Activated CD4-positive, alpha-beta T cell treated with anti-CD3 and anti-CD28 coated beads, Interleukin-2, Interleukin-6, amounts not matched to agents 100 ng/mL and 50 ng/mL, durations not matched to agents 16 hours and 8 hours (primary cell): ENCODE measurements at places on chromosomes 12 and 14.

GRCh38 chr14:25750436-25750835 lies 700.5 kb upstream of the STXBP6 start:
- DNase-seq, result no peak

- no peak for DNase-seq
These were observed 201.1 kb downstream of the PIK3C2G start for GRCh38 chr12:18462442-18462841.

- DNase-seq, result no peak
These were observed 19.3 kb downstream of the SLC35F4 start for GRCh38 chr14:57846596-57846995.

GRCh38 chr14:45123271-45123670 lies 11.0 kb downstream of the FKBP3 start:
- no peak for DNase-seq

- DNase-seq, result no peak
These were observed 25.2 kb downstream of the DAAM1 start for GRCh38 chr14:59213368-59214315.

- DNase-seq, result no peak
These were observed 606 bp downstream of the TNFAIP2 start for GRCh38 chr14:103123634-103124500.

GRCh38 chr14:24436355-24437019 lies 6.1 kb downstream of the SDR39U1 start:
- peak; percentile 71 for DNase-seq

DNA sequence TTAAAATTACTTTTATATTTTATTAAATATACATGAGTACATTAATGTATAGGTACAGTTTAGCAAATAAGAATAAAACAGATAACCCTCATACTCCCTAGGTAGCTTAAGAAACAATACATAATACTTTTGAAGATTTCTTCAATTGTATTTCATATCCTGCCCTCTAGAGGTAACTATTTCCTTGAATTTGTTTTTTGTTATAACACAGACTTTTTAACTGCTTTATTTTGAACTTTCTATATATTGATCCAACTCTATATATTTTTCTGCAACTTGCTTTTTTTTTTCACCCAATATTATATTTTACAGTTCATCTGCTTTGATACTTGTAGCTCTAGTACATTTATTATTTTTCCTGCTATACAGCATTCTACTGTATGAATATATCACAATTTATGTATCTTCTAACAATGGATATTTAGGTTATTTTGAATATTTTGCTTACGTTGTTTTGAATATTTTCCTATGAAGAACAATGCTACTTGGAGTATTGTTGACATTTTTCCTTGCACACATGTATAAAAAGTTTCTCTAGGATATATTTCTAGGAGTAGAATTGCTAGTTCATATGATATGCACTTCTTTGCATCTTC lies 72.8 kb upstream of the ABCD2 start:
- DNase-seq, result no peak

DNA sequence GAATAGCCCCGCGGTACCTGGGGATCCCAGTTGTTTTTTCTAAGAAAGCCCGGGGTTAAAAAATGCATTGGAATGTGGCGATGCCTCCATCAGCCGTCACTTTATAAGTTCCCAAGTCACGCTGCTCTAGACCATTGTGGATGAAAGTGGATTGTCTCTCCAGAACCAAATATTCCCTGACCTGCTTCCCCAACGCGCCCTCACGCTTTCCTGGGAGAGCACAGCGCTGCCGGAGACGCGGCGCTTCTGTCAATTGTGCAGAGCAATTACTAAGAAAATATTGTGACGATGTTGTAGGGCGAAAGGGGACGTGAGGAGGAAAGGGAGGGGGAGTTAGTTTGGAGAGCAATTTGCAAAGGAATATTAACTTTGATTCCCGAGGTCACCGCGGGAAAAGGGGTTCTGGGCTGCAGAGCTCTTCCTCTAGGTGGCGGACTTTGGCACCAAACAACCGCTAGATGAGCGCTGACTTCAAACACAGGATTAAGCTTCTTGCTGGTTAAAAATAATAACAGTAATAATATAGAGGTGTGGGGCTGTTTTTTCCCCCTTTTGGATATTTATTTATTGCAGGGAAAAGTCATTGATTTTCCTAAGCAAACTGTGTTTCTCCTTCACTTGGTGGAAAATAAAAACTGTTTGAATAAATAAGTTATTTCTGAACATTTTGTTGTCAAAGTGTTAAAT lies 9.6 kb upstream of the FOXG1 start:
- peak; percentile 22 for DNase-seq

GRCh38 chr12:88185988-88186387 lies 43.9 kb downstream of the TMTC3 start:
- no peak for DNase-seq

- no peak for DNase-seq
These were observed 228.5 kb downstream of the ATP23 start for GRCh38 chr12:58169826-58170225.

DNA sequence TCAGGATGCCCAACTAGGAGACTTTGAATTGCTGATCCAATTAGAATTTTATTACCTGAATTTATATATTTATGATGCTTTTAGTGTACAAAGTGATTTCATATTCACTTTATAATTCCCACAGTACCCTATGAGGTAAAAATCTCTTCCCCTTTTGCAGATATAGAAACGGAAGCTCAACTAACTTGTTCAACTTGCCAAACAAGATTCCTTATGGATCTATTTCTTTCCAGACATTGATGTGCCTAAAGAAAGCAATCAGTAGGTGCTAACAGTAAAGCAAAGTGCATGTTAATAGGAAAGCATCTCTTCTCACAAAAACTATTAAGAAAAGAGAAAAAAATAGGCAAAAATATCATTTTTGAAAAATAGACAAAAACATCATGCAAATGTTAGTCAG lies 65.9 kb upstream of the PPP1R12A start:
- DNase-seq, result no peak

- no peak for DNase-seq
These were observed 13.1 kb downstream of the ULK1 start for GRCh38 chr12:131907379-131908091.

- no peak for DNase-seq
These were observed 54.6 kb downstream of the TRAFD1 start for GRCh38 chr12:112179916-112180315.

DNA sequence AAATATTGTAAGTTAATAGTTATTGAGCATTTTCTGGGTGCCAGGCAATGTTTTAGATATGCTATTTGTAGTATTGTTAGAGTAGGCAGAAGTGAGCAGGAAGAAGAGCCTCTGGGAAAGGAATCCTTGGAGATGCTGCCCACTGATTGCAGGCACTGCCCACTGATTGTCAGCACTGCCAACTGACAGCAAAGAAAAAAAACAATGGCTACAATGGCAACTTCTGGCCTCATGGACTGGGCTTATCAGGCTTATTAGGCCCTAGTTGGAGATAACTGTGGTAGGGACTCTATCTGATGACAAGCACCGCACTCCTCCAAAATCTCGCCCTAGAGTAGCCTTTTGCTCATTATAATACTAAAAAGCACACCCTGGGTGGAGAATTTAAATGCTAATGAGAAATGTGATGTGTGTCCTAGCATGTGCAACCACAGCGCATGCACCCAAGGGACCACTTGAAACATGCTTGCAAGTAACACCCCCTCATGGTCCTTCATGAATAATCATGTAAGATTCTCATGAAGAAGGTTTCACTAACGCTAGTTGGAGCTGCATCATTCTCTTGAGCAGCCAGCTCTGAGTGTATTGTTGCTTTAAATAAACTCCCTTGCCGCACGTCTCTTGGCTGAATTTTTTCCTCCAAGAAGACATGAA lies 103.5 kb upstream of the PPP4R3A start:
- no peak for DNase-seq

- DNase-seq, result no peak
These were observed 24.0 kb downstream of the TMTC2 start for GRCh38 chr12:82710741-82711140.

GRCh38 chr12:66596199-66596598 lies 82.7 kb downstream of the GRIP1 start:
- DNase-seq, result no peak

- no peak for DNase-seq
These were observed 176.1 kb downstream of the DAD1 start for GRCh38 chr14:22412926-22413411.

DNA sequence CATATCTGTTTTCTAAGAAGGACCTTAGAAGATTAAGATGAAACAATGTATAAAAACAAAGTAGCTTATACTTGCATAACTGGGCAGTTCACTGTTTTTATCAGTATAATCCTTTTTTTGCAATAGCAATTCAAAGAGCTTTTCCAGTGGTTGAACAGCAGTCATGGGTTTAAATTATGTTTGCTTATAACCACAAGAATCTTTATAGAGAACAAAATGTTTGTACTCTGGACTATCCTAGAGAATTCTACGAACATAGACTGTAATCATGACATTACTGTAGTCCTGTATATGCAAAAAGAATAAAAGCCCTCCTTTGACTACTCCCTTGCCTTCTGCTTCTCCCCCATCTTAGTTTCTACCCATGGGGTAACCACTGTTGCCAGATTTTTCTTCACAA lies 5.7 kb downstream of the FAM177A1 start:
- no peak for DNase-seq

DNA sequence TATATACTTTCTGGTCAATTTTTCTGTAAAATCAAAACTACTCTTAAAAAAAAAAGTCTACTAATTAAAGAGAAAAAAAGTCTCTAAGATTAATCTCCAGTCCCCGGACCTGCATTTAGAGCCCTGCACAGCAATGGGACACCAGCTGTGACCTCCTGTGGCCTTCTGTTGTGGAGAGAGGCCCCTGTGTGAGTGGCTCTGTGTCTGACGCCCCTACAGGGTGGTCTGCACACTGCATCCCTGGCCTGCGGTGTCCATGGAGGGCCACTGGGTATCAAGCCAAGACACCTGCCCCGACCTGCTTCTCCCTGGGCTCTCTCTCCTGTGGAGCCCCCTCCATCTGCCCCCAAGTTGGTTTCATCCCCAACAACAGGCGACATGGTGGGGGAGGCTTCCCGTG lies 248.0 kb upstream of the DIO3 start:
- no peak for DNase-seq

DNA sequence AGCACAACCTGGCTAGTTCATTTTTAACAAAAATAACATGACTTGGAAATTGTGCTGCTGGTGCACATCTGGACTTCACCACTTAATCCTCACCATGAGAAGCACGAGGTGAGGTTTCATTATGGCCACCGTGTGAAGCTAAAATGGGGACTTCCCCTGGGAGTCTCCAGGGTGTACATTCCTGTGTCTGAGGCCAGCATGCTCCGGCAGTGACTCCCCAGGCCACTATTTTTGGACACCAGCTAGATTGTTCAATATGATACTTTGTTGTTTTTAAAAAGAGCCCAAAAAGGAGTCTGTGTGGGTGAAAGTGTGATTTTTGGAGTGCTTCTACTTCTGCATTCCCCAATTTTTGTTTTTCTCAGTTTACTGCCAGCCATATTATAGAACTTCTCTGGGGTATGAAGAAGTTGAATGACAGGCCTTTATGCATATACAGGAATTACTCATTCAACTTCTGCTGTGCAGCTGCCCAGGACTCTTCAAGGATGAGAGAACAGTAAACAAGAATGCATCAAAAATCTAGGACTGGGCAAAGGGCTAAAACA lies 16.9 kb upstream of the AICDA start:
- DNase-seq, result no peak

DNA sequence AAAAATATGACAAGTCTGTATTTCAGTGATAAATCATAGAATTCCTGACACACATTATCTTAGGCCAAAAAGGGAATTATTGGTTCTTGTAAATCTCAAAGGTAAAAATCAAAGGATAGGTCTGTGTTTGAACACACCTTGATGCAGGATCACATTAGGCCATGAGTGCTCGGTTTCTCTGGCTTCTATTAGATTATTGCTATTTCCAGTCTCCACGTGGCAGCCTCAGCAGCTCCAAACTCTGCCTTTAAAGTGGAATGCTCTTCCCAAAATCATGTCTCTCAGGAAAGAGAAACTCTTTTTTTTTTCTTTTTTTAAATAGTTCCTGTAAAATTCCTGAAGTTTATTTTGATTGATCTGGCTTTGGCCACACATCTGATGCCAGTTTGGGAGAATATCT lies 105.6 kb upstream of the FRMD6 start:
- DNase-seq, result no peak

DNA sequence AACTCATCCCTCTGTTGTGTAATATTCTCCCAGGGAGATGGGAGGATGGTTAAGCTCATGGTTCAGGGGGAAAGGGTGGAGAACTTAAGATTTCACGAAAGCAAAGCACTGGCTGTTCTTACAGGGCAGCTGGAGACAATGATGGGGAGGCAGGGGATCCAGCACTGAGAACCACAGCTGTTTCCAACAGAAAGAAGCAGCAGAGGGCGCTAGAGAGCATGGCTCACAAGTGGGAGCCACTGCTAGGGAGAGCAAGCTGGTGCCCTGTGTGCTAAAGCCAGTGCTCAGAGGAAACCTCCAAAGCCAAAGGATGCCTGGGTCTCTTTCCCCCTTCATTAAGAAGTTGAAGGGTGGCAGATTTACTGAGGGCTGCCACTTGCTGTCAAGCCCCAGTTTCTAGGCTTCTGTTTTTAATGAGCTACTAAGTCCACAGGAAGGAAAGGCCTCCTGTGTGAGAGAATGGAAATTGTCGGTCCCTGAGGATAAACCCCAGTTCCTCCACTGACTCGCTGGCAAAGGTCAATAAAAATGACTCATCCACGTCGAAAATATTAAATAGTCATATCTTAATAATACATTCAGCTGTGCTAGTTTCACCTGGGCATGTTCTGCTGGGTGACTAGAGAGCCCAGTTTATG lies 199.7 kb downstream of the ANO2 start:
- peak; percentile 72 for DNase-seq

DNA sequence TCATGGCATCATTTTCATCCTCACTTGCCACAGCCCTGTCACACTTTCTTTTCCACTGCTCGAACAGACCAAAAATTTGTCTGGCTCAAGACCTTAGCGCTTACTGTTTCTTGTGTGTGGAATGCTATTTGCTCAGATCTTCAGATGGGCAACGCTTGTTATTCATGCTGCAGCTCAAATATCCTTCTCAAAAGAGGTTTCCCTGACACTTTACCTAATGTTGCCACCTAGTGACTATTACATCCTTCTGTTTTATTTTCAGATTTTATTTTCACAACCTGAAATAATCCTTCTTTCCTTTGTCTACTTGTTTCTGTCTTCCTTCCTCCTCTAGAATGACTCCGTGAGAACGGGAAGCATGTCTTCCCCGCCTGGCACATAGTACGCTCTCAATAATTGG lies 5.6 kb downstream of the FBXO33 start:
- no peak for DNase-seq

DNA sequence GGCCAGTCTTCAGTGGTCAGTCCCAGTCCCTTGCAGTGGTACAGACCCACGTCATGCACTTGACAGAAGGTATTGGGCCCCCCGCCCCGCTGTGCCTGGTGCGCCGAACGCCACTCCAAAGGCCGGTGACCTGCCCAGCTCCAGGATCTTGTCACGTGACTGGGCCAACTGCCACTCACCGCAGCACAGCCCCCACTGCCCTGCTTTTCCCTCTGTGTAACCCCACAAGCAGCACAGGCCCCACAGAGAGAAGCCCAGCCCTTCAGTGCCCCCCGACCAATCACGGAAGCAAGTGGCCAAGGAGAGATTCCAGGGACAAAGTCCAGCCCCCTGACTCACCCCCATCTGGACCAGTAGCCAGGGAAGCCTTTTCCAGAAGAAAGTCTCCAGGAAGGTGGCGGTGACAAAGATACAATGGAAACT lies 498 bp downstream of the GPR132 start:
- DNase-seq, result peak; percentile 63
